ENCODE measurements at places on chromosomes 16 and 17.
A peak's percentile ranks its signal among the peaks of the same experiment; 100 is the strongest.

GRCh38 chr16:69145658-69146057, 13.2 kb downstream of the UTP4 start:
- no peak for DNase-seq

GRCh38 chr16:74657870-74658642, 8.6 kb downstream of the RFWD3 start:
- no peak for DNase-seq

DNA sequence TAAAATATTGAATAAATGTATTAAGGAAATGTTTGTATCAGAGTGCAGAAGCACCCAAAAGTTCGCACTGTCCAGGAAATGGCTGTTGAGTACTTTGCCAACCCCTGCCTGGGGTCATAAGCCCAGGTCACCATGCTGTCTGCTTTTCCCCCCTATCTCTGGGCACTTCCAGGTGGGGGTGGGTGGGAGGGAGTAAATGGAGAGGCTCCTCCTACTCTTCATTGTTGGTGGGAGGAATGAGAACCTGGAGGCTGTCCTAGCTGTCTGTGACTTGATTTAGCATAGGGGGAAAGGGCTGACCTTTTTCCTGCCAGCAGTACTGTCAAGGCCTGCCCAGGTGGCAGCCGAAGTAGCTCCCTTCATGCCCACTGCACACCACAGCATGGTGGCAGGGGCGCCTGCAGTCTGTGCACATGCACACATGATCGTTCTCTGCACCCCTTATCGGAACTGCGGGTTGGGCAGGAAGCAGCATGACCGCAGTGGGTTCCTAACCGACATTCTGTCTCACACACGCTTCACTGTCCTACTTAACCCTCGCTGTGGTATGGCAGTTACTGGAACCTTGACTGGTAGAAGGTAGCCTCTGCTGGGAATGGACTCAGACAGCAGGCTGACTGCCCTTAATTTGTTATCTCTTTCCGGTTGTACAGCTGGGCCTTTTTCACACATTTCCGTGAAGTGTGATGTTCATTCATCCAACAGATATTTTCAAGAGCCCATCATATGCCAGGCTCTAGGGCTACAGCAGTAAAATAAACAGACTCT, 41.5 kb downstream of the LDHD start:
- DNase-seq = peak; percentile 44

DNA sequence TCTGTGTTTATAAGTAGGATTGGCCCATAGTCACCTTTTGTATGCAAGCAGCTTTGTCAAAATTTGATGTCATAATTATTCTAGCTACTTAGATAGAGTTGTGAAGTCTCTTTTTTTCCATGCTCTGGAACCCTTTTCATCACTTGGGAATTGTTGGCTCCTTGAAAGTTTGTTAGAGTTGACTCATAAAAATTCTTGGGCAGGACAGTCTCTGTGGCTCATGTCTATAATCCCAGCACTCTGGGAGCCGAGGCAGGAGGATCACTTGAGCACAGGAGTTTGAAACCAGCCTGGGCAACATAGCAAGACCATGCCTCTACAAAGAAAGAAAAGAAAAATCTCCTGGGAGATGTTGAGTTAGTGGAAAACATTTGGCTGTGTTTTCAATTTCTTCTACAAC, 45.7 kb upstream of the MRC2 start:
- DNase-seq = no peak

DNA sequence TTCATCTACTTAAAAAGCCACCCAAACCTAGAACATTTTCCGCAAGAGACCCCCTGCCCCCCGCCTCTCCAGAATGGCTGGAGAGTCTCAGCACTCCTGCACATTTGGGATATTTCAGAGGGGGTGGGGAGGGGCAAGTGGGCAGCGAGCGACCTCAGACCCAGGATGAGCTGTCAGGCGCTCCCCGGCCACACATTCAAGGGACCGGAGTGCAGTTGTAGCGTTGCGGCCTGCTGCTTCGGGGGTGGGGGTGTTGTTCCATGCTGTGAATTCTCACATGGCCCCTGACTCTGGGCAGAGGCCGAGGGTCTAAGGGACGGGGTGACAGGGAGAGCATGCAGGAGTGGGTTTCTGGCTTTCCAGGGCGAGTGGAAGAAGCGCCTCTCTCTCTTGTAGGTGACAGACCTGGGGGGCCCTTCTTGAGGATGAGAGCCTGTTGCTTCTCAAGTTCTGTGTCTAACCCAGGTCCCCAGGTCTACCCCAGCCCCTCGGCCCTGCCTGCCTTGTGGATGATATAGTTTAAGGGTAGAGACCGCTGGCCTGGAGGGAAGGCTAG, 231.2 kb downstream of the SEC14L1 start:
- no peak for DNase-seq

DNA sequence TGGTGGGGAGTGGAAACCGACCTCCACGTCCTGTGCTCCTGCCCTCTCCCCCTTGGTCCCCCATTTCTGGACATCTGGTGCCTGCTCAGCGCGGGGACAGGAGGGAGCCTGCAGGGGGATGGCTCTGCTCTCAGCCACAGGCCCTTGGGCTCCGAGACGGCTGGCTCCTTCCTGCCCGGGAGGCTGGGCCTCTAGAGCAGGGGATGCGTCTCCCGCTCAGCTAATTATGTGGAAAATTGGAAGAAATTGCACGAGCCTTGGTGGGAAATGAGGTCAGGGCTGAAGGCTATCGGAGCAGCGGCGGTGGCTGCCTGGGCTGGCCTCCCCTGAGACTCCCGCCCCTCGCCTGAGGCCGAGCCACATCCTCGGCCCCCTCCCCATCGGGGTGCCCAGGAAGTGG, 154.6 kb upstream of the CIBAR2 start:
- DNase-seq = no peak

DNA sequence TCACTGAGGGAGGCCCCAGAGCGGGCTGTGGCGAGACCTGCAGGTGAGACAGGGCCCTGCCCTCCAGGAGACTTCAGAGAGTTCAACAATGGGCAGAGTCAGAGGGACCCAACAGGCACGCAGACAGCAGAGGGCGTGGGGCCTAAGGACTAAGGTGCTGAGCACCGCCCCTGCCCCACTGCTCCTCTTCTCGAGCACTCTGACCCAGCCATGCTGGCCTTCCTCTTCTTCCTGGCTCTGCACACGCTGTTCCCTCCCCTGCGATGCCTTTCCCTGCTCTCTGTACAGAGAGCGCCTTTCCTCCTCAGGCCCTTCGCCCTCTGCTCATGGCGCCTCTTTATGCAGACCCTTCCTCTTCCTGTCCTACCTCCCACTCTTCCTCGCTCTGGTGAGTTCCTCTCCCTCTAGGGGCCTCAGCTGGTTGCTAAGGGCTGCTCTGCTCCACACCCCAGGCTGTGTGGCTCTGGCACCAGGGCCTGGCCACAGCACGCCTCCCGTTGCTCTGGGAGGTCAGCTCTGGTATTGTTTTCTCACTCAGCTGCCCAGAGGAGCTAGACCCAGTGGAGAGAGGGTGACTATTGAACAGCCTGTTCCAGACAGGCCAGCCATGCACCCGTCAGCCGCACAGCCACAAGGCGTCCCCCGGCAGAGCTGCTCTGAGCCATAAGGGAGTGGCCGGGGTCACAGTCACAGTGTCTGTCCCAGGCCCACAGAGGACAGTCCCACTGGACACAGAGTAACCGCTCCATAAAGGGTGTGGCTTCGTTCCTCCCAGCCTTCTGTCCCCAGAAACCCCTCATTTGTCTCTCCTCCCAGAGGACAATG, 13.6 kb upstream of the RASD1 start:
- no peak for DNase-seq

DNA sequence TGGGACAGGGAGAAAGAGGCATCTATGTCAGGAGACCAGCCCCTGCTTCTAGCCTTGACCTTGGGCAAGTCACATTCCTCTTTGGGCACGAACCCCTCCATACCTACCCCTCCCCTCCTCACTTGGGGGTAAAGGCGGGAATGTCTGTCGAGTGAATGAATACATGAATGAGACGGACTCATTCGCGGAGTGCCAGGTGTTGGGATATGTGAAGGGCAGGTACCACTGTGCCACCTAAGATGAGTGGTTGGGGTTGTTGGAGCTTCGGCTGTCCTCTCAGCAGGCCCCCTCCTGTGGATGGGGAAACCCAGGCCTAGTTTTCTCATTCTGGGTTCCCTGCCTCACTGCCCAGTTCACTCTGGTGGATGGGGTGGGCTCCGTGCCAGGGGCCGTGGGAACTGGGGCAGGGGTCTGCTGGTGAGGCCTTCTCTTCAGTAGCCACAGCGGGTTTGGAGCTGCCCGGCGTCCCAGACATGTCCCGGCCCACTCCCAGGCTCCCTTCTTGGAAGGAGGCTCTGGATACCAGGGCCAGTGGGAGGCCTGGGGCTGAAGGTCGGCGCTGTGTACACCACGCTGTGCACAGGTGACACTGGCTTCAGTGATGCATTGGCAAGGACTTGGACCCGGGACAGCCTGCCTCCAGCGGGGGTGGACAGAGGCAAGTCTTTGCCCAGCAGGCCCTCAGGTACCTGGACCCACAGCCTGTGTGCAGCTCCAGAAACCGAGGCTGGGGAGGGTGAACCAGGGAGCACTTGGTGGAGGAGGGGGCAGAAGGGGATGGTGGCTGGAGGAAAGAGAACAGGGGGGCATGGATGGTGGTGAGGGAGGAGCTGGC, 5.6 kb downstream of the GLIS2 start:
- DNase-seq = no peak

GRCh38 chr17:50051082-50051576, 4.8 kb upstream of the ITGA3 start:
- no peak for DNase-seq

- no peak for DNase-seq
These were observed 52.7 kb downstream of the CDRT4 start for GRCh38 chr17:15414532-15415306.

- DNase-seq = no peak
These were observed 7.6 kb downstream of the PIK3R6 start for GRCh38 chr17:8859804-8860430.

DNA sequence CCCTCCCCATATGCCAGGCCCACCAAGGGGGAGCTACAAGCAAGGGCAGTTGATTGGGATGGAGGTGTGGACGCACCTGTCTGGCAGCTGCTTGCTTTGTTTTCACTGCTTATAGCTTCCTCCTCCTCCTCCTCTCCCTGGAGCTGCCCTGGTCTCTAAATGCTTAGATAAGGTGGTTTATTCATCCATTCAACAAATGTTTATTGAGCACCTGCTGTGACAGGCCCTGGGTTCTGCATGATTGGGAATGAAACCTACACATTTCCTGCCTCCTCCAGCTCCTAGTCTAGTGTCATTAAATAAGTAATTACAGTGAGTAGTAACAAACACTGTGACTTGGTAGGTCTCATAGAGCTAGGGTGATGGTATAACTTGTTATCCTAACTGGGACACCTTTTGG, 17.4 kb upstream of the MAP3K14 start:
- DNase-seq = no peak
